Stimulated activated CD4-positive, alpha-beta T cell treated with anti-CD3 and anti-CD28 coated beads, TNF-alpha, amount 100 ng/mL, for 1 hour (primary cell): ENCODE measurements at places on chromosomes 16 and 17.

GRCh38 chr16:10895053-10895946, 18.3 kb downstream of the CIITA start:
- no peak for DNase-seq

- DNase-seq: no peak
Observed at GRCh38 chr16:54699656-54700055, 231.0 kb upstream of the IRX5 start.

DNA sequence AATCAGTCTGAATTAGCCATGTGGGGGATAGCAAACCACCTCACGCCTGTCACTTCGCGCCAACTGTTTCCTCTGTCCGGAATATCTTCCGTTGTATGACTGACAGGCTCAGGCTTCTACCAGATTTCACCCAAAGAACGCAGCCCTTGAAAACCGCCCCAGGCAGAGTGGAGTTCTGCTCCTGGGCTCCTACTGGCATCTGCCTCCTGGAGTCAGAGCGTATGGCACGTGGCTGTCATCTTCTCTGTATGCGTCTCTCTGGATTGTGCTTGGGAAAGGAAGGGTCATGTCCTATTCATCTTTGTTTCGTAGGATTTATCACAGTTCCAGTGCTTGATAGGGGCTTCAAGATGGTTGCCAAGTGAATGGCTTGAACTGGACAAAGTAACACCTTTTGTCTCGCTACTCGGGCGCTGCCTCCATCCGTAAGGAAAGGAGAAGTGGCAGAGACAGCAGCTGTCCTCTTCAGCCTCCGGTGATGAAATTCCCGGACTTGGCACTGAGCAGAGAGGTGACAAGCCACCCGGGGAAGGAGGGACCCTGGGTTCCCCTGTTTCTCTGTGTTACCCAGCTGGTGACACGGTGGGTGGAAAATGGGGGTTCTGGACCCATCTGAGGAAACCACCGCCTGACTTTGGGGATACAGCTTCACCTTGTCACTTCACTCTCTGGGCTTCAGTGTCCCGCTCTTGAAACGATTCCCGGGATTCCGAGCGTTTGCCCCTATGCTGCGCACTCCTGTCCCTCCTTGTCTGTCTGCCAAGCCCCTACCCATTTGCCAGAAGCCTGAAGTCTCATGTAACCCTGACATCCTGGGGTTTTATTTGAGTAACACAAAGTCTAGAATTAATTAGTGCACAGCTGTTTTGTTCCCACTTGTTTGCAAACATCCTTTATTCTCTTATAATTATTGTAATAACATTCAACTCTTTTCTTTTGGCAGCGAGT, 13.9 kb downstream of the KIAA0513 start:
- no peak for DNase-seq

GRCh38 chr16:85999778-86000177, 100.8 kb downstream of the IRF8 start:
- no peak for DNase-seq

DNA sequence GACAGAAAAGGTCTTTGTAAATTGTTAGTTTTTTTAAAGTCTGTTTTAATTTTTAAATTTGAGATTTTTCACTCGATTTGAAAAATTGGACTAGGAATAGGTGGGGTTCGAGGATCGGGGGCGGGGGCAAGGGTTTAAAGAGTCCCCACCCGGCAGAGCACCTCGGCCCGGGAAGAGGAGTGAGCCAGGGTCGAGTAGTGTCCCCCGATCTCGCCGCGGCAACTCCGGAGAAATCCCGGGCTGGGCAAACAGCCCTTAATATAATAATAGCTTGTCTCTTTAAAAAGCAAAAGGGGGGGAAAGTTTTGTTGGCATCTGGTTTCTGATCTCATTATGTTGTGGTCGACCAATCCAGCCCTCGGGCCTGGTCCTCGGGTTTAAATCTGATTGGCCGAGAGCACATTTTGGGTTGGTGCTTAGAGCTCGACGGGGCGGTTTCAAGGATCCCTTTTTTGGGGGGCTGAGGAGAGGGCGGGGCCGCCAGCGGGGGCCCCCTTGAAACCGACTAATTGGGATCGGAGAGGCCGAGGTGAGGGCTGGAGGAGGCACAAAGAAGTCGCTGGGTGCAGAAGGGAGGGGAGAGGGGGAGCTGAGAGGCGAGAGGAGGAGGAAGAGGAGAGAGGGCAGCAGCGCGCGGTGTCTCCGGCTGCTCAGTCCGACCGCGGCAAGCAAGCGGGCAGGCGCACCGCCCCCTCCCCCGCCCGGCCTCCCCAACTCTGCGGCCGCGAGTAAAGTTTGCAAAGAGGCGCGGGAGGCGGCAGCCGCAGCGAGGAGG, at the start of gene FZD2:
Gene FZD2 (plus strand): TSS at position 653 of the 775 bp plus-strand sequence. CDS start 205 bp downstream, outside the sequence.
- DNase-seq: no peak

- DNase-seq: peak; percentile 50
Observed at GRCh38 chr17:6435968-6436367, 1.0 kb upstream of the AIPL1 start.

DNA sequence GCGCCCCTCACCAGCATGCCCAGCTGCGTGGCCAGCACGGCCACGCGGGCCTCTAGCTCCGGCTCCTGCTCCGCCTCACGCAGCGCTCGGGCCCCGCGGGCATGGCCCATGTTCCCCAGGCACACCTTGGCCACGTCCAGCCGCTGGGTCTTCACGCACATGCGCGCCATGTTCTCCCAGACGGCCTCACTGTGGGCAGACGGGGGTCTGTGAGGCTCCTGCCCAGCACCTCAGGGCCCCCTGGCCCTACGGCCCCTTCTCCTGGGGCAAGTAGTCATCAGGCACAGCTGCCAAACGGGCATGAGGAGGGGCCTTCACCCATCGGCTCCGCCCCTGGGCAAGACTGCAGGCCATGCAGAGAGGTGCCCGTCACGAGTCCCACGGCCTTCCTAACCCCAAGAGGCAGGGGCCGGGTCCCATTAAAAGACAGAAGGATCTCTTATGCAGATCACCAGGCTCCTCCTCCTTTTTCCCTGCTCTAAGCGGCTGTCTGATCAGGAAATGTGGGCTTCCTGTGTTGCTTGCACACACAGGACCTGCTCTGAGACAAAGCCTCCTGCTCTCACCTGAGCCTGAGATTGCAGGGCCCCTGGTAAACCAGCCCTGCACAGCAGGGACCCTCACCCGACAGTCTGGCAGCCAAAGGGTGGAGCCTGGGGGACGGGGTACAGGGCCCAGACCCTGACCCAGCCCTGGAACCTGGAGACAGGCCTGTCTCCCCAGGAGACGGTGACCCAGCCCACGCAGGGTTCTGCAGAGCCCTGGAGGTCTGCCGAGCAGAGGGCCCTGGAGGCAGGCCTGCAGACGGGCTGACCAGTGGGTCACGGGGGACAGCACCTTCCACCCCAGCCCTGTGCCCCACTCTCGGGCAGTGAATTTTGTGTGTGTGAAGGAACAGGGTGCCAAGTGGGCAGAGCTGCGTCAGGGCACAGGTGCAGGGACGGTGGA, 6.6 kb upstream of the TMEM204 start:
- DNase-seq: no peak
